ENCODE measurements at places on chromosomes 1 and 21.

DNA sequence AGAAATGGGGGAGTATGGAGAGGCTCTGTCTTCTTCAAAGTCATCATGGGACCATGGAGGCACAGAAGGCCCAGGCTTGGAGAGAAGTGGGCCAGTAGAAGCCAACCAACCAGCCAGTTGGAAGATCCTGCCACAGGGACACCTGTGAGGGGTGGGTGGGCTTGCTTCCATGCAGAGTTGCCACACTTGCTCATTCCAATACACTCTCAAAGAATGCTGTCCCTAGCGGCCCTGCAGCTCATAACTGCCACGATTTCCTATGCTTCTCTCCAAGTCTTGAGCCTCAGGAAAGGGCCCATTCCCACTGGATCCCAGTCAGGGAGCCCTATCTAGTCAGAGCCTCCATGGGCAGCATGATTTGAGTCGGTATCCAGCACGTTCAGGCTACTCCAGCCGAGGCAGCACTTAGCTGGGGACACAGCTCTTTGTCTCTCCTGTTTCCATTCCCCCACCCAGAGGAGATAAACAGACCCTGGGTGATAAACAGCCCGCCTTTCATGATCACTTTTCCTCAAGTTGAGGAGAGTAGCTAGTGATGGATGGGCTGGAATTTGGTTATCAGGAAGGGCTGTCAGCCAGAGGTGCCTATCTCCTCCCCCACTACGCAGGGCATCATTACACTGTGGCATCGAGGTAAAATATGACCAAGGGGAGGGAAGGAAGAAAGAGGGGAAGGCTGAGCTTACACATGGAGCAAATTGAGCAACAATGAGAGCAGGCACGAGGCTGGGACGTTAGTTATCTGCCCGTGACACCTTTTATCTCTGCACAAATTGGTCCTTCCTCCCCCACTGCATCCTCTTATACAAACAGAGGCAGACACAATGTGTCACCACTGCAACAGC, 64.6 kb downstream of the ERI3 start:
- no peak for DNase-seq

- no peak for DNase-seq
These were observed 17.8 kb upstream of the LRRC47 start for GRCh38 chr1:3814065-3814464.

- DNase-seq: no peak
These were observed 153.3 kb upstream of the RUNX1 start for GRCh38 chr21:35202431-35202830.

DNA sequence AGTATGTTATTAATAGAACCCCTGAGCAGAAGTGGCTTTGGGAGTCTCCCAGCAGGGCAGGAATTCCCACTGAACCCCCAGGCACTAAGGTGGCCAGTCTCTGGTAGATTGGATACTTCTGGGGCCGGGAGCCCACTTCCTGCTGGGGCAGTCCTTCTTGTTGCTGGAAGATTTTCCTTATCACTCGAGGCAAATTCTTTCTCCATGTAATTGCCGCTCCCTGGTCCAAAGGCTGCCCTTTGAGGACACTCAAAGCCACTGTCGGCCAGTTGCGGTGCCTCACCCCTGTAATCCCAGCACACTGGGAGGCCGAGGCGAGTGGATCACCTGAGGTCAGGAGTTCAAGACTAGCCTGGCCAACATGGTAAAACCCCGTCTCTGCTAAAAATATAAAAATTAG, 22.6 kb upstream of the TNFRSF1B start:
- DNase-seq: no peak

- no peak for DNase-seq
These were observed 105.5 kb downstream of the ZC3H11B start for GRCh38 chr1:219507437-219507836.

DNA sequence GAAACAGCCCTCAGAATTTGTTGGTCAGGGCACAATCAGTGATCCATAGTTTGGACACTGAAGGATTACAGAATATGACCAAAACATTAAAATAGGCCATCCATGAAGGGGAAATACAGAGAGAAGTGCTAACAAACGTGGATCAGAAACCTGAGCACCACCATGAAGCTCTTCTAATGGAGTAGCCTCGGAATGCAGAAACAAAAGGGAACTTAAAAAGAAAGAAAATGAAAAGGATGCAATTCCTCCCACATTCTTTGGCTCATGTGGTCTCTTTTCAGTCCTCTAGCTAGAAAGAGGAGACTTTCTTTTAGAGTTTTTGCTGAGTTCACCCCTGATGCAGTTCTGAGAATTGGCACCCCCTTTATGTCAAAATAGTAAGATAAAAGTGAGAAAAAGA, 989.8 kb upstream of the B3GALT2 start:
- DNase-seq: no peak

Measured in brain microvascular endothelial cell (primary cell).